ENCODE measurements at places on chromosomes 6 and 20.
A peak's percentile ranks its signal among the peaks of the same experiment; 100 is the strongest.

DNA sequence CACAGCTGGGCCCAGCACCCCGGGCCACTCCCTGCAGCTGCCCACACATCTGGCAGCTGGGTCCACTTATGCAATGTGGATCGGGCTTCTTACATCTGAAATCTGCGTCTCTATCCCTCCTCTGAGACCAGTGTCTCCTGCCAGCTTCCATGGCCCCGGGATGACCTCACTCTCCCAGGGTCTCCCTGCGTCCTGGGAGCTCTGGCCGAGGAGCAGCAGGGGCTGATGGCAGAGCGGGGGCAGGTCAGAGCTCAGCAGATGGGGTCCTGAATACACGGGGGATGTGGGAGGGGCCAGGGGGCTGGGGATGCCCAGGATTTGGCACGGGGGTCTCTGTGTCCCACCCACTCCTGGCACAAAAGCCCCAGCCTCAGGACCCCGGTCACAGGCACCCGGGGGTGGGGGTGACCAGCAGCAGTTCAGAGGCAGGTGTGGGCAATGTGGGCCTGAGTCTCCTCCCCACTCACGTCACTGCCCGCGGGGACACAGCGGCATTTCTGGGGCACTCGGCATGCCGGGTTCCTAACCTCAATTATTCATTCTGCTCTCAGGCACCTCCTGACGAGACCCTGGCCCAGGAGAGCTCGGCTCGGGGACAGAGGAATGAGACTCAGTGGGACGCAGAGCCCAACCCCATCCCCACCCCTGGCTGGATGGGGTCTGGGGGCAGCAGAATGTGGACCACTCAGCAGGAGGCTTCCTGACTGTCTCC is 16.4 kb downstream of the CHRNA4 start:
- DNase-seq: no peak

GRCh38 chr6:41077536-41077935 is 4.8 kb downstream of the NFYA start:
- DNase-seq: no peak

GRCh38 chr20:62755817-62756724 is 40.2 kb upstream of the MRGBP start:
- DNase-seq: no peak

- DNase-seq: no peak
Measured at GRCh38 chr20:32538526-32538939, 46.6 kb downstream of the NOL4L start.

DNA sequence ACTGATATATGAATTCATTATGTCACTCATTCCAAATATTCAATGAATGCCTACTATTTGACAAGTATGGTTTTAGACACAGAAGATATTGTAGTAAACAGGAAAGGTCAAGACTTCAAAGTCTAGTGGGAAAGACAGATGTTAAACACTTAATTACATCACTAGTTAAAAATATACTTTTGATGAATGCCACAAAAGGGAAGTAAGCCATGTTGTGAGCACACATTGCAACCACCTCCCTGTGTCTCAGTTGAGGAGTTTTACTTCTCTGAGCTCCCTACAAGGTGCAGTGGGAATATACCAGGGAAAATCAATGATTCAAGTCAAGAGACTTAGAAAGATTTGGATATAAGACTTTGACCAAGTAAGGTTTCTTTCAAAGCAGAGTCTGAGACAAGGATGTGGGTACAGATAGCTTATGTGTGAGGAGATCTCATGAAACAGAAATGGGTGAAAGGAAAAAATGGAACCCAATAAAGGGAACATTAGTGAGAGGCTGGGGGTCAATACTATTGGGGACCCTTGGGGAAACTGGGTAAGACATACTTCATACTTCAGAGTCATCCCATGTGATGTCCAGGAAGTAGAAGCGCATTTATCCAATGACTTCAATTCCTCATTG is 503.7 kb downstream of the KIF16B start:
- DNase-seq: no peak

DNA sequence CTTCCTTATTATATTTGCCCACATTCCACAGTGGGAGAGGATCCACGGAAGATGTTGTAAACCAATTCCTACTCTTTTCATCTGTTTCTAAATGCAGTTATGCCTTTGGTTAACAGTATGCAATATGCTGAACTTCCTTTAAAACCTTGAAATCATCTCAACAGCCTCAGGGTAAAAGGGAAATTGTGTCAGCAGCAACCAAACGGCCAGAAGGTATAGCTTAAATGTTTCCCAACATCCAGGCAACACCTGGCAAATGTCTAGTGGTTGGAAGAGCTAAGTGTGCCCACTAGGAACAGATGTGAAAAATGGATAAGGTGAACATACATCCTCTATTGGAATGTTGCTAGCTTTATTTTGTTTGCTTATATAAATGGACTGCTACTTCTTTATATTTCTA is 164.8 kb downstream of the FAXC start:
- DNase-seq: no peak

GRCh38 chr20:20366551-20366875 is 1.4 kb upstream of the INSM1 start:
- no peak for DNase-seq

- no peak for DNase-seq
Measured at GRCh38 chr6:169215201-169215681, 38.4 kb downstream of the THBS2 start.

GRCh38 chr6:64281167-64281566 is 645.6 kb downstream of the PHF3 start:
- DNase-seq: no peak

- DNase-seq: no peak
Measured at GRCh38 chr6:101069191-101069795, 188.2 kb upstream of the ASCC3 start.

GRCh38 chr6:43389730-43390295 is 20.4 kb upstream of the ZNF318 start:
- DNase-seq: no peak

DNA sequence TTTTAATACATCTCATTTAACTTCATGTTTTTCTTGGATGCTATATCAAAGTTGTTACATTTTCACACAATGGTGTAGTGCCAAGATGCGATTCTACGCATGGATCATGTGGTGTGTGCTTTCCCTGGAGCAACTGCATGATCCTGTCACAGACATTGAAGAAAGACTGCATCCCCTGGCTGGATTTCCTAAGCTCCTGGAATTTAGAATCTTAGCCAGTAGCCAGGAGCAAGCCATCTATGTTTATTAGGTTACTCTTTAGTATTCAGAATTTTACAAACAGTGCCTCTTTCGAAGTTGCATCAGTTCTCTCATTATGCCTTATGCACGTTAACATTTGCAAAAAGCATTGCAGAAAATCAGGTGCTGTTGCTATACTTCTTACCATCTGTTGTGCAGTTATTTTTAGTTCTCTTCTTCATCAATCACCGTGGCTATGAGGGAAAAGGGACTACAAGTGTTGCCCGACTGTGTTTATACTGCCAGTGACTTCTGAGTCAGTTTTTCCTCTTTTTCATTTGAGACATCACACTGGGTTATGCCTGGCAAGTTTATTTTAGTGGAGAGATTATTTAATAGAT is 584.2 kb downstream of the BCKDHB start:
- no peak for DNase-seq

- DNase-seq: no peak
Measured at GRCh38 chr20:20089018-20089417, 36.7 kb downstream of the CFAP61 start.

- DNase-seq: peak; percentile 51
Measured at GRCh38 chr20:3420211-3420707, 12.8 kb upstream of the DNAAF9 start.

- DNase-seq: peak; percentile 27
Measured at GRCh38 chr20:24109008-24109407, 120.4 kb upstream of the GGTLC1 start.

DNA sequence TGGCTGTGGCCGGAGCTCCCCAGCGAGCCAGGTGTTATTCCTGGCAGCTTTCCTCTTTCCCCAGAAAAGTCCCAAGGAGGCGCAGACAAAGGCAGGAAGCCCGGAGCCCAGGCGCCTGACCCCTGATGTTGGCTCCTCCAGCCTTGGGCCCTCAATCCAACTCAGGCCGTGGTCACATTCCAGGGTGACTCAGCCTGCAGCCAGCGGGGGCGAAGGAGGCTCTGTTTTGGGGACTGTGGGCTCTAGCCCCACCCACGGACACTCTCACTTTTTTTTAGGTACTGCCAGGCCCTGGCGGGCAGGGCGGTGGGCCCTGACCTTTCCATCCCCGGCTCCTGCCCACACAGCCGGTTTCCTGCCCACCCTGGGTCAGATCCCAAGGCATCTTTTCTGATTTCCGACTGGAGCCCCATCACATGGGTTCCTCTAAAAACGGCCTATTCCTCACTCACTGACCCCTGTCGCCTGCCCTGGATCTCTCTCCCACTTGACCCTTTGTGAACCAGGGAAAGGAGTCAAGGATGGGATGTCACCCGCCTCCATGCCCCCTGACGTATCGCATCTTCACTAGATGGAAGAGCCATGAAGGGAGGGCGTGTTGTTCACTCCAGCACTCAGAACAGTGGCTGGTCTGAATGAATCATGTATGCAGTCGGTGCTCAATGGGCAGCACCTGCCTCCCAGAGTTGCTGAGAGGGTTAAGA is 5.5 kb downstream of the PTGIS start:
- no peak for DNase-seq

DNA sequence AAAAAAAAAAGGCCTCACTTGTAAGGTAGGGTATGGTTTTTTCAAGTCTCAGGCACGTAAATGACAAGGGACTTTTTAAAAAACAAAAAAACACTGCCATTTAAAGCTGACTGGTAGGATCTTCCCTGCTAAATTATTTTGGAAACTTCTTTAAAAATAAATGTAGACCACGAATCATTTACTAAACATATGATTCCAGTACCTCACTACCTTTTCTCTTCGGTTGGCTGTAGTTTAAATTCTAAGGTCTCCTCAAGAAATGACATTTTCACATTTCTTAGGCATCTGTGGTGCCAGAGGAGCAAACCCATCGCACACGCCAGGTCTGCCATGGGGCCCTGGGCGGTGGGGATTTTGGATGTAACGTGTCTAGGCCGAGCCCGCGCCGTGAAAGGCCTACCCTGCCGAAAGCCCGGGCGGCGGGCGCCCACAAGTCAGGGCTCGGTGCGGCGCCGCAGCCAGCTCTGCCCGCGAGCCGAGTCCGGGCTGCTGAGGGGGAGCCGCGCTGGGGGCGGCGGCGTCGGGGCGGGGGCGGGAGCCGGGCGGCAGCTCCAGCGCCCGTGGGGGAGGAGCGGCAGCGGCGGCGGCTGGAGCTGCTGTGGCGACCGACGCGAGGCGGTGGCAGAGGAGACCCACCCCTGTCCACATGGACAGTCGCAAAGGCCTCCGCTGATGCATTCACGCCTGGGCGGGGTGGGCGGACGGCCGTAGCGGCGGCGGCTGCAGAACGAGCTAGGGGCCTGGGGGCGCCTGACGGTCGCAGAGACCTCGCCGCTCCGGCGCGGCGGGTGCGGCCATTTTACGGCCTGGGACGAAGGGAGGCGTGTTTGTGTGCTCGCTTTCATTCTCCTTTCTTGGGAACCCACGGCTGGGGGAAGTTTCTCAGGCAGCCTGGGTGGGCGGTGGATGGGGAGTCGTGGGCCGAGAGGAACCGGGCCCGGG is at the start of gene SENP6:
TSS of gene SENP6 (plus strand) at position 577 of the 942 bp plus-strand sequence. CDS start 645 bp downstream, outside the sequence.
- DNase-seq: peak; percentile 74

All from stimulated activated naive CD4-positive, alpha-beta T cell treated with Interleukin-2 at 50 U/mL for 16 hours (primary cell).